ENCODE measurements at places on chromosomes 1 and 21.

DNA sequence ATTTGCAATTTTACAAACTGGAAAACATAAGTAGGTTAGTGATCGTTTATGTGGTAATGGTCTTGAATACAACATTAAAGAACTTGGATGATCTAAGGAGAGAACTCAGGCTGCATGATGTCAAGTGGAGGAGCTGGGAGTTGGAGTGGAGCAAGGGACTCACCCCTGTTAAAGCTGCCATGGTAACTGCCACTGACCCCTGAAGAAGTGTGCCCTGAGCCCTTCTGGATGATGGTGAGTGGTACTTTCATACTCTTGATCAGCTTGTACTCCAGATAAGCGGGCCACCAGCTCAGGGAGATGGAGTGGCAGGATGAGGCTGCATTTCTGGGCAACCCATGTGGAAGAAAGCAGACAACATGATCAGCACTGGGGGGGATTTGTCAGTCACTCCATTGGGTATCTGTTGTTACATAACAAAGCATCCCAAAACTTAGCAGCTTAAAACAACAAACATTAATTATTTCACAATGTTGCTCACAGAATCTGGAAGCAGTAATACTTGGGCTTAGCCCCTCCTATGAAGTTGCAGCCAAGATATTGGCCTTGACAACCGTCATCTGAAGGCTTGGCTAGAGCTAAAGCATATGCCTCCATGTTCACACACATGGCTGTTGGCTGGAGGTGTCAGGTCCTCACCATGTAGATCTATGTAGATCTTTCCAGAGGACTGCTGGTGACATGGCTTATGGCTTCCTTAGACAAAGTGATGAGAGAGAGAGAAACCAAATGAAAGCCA, 213.8 kb downstream of the DUSP10 start:
- no peak for DNase-seq

DNA sequence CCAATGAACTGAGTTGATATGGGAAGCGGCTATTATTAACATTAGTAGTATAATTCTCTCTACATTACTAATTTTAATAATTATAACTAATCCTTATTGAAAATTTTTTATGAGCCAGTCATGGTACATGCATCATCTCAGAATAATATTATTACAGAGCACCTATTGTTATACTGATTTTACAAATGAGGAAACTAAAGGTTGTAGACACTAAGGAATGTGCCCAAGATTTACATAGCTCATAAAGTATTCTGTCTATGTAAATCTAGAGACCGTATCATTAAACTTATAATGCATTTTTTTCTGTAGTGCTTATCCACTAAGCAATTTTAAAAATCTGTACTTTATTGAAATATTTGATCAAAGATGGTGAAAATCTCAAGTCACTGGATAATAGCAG, 825.9 kb downstream of the PLA2G4A start:
- DNase-seq, result no peak

- DNase-seq, result no peak
These were observed 775 bp upstream of the PRPF38B start for GRCh38 chr1:108691128-108691941.

DNA sequence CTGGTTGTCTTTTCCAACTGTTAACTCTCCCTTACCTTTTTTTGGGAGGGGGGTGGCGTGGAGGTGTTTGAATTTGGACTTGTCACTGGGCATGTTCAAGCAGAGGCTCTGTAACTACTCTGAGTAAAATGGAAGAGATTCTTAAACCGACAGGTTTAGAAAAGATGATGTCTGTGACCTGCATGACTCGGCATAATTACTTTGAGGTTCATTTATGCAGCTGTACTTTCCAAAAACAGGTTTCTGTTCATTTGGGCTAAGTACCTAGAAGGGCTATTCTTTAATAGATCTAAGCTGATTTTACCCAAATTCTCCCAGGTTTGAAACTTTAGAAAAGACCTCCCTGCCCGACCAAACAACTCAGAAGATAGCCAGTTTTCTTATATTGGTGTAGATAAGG, 80.3 kb downstream of the SLC35A3 start:
- no peak for DNase-seq

DNA sequence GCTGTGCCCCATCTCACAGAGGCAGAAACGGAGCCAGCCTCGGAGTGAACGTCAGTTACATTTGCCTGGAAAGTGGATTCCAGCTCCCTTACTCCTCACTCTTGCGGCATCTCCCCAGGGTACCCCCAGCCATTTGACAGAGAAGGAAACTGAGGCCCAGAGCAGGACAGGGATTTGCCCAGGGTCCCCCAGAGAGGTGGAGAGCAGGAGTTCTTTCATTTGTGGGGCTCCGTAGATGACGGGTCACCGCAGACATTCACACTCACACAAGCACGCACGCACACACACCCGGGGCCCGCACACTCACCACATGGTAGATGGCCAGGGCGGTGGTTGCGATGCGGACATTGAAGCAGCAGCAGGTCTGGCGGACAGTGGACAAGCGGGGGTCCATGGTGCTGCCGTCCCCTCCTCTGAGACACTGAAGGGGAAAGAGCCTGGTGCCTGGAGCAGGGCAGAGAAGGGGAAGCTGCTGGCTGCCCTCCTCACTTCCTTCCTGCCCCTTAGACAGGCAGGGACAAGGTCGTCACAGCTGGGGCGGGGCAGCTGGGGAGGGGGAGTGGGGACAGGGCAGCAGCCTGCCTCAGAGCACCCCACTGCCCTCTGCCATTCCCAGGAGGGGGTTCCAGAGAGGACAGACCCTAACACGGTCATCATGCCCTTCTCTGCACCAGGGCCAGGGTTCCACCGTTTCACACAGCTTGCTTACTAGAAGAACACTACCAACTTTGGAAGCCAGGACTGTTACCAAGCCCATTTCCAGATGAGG, at the start of gene LAPTM5:
Gene LAPTM5 (minus strand): TSS at position 423 of the 769 bp plus-strand sequence. CDS start 29 bp downstream, at position 394.
- peak; percentile 52 for DNase-seq

GRCh38 chr1:87284456-87285240, 44.0 kb upstream of the LMO4 start:
- DNase-seq, result no peak

- DNase-seq, result no peak
These were observed 8.0 kb downstream of the AIDA start for GRCh38 chr1:222704260-222704659.

GRCh38 chr21:23699402-23699801, 1907.9 kb downstream of the MRPL39 start:
- no peak for DNase-seq

DNA sequence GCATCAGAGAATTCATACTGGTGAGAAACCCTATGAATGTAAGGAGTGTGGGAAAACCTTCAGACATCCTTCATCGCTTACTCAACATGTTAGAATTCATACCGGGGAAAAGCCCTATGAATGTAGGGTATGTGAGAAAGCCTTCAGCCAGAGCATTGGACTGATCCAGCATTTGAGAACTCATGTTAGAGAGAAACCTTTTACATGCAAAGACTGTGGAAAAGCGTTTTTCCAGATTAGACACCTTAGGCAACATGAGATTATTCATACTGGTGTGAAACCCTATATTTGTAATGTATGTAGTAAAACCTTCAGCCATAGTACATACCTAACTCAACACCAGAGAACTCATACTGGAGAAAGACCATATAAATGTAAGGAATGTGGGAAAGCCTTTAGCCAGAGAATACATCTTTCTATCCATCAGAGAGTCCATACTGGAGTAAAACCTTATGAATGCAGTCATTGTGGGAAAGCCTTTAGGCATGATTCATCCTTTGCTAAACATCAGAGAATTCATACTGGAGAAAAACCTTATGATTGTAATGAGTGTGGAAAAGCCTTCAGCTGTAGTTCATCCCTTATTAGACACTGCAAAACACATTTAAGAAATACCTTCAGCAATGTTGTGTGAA, 12.8 kb downstream of the ZFP69B start:
- no peak for DNase-seq

- DNase-seq, result no peak
These were observed 1106.9 kb upstream of the ADGRL4 start for GRCh38 chr1:80113168-80114038.

GRCh38 chr1:112636597-112637253, 17.1 kb downstream of the CAPZA1 start:
- no peak for DNase-seq

GRCh38 chr1:61078618-61079295, 3.6 kb upstream of the NFIA start:
- no peak for DNase-seq

DNA sequence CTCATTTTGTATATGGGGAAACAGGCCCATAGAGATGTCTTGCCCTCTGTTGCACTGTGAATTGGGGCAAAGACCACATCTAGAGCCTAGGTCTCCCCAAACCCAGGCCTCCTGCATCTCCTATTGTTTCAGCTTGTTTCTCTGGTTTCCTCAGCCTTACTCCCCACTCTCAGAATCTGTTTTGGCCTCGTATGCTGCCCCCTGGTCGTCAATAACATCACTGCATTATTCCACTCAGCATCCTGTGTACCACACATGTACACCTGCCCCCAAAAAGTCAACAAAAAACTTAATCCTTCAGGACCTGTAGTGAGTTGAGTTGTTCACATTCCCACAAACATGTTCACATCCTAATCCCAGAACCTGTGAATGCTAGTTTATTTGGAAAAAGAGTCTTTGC, 184.8 kb downstream of the BRINP2 start:
- DNase-seq, result no peak

DNA sequence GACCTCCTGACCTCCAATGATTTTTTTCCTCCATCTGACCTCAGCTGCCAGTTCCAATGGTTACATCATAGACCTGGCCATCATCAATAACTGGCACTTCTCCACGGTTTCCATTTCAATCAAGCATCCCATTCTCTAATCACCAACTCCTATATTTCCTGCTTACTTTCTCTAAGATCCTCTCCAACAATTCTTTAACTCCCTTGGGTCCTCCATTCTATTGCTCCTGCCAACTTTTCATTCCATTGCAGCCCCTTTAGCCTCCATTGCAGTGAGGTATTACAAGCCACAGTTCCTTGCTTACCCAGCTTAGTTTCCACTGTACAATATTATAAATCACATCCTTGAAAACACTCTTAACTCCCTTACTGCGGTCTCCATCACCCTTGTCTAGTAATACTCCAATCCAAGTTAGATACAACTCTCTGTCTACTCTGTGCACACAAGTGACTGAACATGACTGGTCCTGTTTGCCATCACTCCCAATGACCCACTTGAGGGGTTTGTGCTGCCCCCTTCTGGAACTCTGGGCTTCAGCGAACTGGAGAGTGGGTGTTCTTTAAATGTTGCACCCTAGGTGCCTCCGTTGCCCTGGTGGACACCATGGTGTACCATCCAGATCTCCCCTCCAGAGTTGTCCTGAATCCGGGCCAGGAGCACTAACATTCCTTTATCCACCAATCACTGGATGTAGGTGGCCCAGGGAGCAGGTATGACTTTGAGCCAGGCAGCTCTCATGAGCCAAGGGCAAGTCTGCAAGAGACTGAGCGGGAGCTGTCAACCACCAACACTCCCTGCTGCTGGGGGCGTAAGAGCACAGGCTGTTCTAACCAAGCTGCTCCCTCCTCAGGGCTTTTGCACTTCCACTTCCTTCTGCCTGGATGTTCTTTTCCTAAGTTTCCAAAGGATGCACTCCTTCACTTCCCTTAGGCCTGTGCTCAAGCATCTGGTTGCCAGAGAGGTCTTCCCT, 3.7 kb upstream of the FNDC7 start:
- peak; percentile 61 for DNase-seq

DNA sequence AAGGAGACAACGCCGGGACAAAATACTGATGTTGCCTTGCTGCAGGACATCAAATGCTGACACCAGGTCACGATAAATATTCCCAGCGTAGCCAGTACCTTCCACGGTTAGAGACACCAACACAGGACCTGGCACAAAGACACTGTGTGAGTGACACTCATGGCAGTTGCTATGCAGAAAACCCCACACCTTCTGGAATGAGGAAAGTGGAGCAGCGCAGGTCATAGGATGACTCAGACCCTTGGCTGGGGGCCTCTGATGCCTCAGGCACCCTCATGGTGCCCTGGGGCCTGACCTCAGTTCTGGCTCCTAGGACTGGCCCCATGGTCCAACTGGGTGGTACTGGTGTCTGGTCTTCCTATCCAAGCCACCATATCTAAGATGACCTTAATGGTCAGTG, 7.0 kb downstream of the DCST2 start:
- no peak for DNase-seq

DNA sequence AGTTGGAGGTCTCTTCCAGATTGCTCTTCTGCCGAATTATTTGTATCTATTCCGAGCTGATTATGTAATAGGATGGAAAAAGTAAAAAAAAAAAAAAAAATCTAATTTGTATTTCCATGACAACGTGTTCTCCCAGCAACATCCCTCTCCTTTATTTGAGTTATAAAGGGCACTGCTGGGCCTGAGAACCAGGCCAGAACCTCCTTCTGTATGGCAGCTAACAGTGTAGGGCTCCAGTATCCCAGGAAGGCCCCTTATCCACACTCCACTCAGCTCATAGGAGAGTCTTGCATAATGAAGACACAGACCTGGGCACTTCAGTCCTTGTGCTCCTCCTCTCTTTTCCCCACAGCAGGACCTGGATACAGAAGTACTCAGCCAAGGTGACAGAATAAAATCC, 3.7 kb upstream of the IPO9 start:
- DNase-seq, result no peak

- DNase-seq, result no peak
These were observed 46.5 kb upstream of the TENT5B start for GRCh38 chr1:27058966-27059669.

- DNase-seq, result no peak
These were observed 141.4 kb upstream of the ZNHIT6 start for GRCh38 chr1:85849660-85850059.

DNA sequence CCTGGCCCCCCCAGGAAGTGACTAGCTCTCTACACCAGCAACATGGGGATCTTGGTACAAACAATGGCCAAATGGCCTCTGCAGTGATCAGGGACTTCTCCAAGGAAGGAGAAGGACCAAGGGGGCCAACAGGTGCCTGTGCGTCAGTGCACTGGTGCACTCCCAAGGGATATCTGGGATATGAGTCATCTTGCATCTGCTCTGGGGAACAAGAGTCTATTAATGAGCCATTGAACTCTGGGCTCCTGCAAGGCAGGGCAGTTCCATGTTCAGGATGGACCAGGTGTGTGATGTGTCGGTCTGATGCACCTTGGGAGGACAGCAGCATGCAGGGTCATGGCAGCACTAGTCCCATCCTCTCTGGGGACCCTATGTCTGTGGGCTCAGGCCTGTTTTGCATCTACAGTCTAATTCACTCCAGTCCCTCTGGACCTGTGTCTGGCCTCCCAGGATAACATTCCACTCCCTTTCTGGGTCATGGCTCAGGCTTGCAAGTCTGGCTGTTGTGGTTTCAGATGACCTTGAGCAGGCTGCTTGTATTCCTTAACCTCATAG, 125.3 kb downstream of the TRABD2B start:
- no peak for DNase-seq

DNA sequence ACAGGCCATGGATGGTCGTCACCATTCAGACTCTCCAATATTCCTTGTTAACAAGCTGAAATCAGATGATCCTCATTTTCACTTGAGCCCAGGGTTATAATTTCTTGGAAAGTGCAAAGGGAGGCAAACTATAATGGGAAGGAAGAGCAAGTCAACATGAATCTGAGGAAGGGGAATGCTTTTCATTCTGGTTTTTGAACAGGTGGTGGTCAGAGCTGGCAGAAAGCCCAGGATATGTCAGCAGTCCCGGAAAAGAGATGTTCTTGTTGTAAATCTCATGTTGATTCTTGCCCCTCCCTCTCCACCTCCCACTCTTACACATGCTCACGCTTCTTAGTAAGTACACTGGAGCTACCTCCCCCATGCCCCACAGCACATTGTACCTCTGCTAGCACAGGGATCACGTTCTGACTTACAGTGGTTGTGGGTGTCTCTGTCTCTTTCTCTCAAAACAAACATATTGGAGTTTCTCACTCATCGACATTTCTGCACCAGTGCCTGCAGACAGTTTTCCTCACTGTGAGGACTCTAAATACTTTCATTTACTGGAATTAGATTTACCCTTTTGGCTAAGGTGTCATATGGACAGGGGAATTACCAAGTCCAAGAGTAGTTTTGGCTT, 77.6 kb downstream of the XCL2 start:
- DNase-seq, result peak; percentile 38

- no peak for DNase-seq
These were observed 24.6 kb downstream of the PMVK start for GRCh38 chr1:154911691-154912550.
